ENCODE measurements at places on chromosomes 4 and X.

GRCh38 chrX:154829926-154830442 lies 4.5 kb downstream of the SMIM9 start:
- no peak for DNase-seq

- DNase-seq, result no peak
Measured at GRCh38 chrX:130758072-130758471, 144.9 kb downstream of the ENOX2 start.

DNA sequence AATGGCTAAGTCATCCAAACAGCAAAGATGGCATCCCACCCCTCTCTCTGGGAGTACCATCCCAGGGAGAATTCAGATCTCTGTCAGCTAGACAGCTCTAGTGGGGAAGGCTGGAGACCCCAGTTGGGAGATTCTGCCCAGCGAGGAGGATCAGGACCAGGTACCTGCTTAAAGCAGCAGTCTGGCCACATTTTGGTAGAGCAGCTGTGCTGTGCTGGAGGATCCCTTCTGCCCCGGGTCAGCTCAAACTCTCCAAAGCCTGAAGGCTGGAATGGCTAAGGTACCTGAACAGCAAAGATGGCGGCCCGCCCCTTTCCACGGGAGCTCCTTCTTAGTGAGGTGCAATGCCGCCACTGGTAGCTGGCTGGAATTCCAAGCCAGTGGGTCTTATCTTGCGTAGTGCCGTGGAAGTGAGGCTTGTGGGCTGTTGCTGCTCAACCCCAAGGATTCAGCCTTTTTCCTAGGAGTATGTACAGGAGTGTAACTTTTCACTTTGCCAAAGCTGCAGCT lies 40.1 kb downstream of the SATL1 start:
- no peak for DNase-seq

DNA sequence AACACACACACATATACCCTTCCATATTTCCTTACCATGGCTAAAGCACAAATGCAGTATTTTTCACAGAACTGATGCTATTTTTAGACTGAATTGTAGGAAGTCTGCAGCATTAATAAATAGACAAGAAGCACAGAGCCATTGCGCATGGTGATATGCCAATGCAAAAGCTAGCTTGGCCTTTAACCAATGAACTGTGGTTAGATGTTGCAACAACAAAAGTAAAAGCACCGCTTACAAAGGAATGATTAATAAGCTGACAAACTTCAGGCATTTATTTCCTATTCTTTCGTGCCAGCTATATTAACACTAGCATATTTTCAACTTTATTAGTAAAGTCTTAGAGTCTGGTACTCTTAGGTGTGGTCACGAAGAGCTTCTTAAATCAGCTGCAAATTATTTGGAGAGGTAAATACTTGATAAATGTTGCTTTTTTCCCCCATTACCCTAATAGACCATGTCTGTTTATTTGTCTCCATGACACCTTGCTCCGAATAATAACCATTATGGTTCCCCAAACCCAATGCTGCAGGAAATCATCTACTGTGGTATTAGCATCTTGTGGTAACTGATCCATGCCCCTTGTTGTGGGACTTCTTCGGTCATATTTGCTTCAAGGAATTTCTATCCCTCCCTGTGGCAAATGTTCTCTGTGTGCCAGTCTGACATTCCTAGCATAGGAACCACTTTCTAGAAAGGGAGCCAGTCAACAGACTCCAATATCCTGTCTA lies 306.1 kb upstream of the TAPT1 start:
- no peak for DNase-seq

DNA sequence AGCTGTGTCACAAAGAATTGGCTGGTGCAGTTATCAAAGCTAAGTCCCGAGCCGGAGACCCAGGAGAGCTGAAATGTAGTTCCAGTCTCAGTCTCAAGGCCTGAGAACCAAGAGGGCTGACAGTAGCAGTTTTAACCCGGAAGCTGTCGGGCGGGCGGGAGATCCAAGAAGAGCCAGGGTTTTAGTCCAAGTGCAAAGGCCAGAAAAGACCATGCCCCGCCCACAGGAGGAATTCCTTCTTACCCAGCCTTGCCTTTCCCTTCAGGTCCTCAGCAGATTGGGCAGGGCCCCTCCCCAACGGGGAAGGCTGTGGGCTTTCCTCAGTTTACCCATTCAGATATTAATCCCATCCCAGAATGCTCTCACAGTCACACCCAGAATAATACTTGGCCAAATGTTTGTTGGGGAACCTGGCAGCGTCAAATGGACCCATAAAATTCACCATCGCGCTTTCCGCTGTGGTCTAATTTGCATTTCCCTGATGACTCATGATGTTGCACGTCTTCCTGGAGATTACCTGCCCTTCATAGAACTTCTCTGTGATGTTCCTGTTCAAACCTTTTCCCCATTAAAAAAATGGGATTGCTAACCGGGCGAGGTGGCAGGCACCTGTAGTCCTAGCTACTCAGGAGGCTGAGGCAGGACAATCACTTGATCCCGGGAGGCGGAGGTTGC lies 16.2 kb downstream of the MAEA start:
- DNase-seq, result no peak

GRCh38 chr4:85780664-85781063 lies 305.7 kb downstream of the ARHGAP24 start:
- no peak for DNase-seq

- DNase-seq, result no peak
Measured at GRCh38 chr4:101660607-101661006, 129.9 kb upstream of the BANK1 start.

Data from D721Med (cell line).